ENCODE measurements at places on chromosomes 4 and X.

- no peak for DNase-seq
Observed at GRCh38 chr4:79625361-79625760, 217.3 kb upstream of the GK2 start.

GRCh38 chrX:65634732-65635131 lies 32.7 kb upstream of the MSN start:
- DNase-seq = no peak

GRCh38 chrX:123988423-123989111 lies 27.1 kb downstream of the STAG2 start:
- DNase-seq = no peak

DNA sequence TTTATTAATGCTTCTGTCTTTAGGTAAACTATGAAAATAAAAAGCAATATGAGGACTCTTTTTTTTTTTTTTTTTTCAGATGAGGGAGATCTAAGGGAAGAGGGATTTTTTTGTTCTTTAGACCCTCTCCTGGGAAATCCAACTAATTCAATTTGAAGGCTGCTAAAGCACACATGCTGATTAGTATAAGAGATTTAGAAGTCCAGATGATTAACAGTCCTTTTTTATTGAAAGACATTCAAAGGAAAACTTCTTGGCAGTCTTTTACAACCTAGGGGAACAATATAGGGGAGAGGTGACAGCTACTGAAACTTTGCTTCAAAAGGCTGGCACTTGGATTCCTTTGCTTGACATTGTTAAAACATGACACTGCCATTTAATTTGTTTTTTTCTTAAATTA lies 602.5 kb downstream of the RAPGEF2 start:
- DNase-seq = no peak

- DNase-seq = no peak
Observed at GRCh38 chr4:36133086-36133485, 111.2 kb downstream of the ARAP2 start.

GRCh38 chr4:162803378-162803777 lies 363.3 kb downstream of the NAF1 start:
- DNase-seq = no peak

DNA sequence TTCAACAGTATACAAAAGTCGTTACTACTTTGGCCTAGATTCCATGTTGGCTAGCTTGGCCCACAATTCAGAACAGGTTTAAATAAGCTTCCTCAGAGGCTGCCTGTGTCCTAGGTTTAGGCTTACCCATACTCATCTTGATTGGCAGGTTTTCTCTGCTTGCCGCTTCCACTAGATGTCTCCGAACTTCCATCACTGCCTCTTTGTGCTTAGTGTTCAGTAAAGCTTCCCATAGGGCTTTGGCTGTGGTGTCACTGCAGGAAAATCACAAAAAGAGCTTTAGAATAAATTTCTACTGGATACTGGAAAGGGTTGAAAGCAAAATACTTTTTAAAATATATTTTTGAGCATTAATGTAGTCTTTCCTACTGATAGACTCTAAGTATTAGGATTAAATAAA lies 52.4 kb downstream of the SCFD2 start:
- DNase-seq = no peak

GRCh38 chr4:173371292-173372192 lies 788 bp downstream of the SAP30 start:
- peak; percentile 13 for DNase-seq

DNA sequence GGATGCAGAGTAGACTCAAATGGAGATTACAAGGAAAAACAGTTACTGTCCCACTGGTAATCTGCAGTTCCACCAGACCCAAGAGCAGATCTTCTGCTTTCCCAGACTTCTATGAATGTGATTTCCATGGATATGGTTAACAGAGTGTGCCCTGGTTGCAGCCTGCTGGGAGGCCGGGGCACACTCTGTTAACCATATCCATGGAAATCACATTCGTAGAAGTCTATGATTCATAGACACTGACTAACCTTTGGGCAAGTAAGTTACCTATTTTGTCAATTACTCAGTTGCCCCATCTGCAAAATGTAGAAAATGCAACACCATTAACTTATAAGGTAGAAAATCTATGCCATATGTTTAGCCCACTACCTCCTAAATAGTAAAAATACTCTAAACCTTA lies 443.1 kb upstream of the PITX2 start:
- no peak for DNase-seq

GRCh38 chrX:37646254-37646653 lies 39.3 kb upstream of the XK start:
- DNase-seq = no peak

DNA sequence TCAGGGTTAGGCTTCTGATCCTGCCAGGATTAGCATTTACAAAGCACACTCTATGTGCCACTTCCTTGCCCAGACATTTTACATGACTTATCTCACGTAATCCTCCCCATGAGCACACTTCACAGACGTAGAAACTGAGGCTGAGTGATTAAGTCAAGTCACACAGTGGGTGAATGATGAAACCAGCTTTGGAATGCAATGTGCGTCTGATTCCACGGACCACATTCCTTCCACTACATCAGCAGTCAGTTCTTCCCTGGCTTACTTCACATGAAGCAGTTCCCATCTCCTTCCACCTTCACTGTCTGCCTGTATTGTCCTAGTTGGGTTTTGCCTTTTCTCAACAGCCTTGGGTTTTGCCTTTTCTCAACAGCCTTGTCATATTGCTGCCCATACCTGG lies 134.3 kb upstream of the PPARGC1A start:
- no peak for DNase-seq

DNA sequence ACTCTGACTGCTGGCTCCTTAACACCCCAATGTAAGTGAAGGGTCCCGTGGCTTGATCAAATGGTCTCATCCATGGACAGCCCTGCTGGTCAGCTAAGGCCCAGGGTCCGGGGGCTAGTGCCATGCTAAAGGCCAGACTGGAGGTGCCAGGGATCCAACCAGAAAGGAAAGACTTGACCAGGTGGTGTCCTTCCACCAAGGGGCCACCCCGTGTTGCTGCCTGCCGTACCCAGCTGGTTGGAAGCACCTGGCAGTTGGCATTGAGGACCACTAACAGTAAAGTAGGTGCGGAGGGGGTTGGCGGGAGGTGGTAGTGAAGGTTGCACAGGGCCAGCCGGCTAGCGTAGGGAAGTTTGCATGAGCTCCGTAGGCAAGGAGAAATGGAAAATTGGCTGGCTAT lies 1.7 kb upstream of the IL1RAPL2 start:
- DNase-seq = no peak

DNA sequence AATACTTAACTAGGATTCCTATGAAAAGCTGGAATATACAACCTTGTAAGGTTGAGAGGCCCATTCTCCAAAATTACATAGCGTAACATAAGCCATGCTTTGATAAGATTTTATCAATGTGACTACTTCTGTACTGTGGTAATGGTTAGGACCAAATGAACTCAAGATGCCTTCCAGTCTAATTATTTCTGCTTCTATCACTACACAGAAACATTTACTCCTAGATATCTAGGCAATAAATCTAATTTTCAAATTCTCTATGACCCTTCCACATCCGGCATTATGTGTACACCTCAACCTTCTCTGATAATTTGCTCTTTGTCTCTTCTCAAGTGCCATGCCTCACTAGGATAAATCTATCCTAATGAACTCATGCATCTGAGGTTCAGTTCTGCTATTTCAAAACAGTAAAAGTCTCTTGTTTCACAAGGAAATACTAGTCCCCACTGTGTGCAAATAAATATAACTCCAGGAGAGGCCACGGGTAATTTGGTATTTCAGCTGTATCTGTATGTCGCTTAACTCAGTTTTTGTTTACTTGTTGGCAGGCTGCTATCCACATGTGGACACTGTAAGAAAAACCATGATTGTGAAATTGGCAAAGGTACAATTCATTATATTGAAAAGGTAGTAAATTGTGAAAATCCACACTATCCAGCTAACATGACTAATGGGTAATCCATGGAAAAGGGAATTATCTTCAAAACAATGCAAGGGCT lies 93.3 kb downstream of the PRDM5 start:
- no peak for DNase-seq

GRCh38 chr4:61443813-61444510 lies 243.8 kb downstream of the ADGRL3 start:
- DNase-seq = no peak

GRCh38 chr4:152661649-152662048 lies 18.1 kb downstream of the TMEM154 start:
- no peak for DNase-seq

- no peak for DNase-seq
Observed at GRCh38 chr4:71130827-71131603, 137.6 kb downstream of the DCK start.

DNA sequence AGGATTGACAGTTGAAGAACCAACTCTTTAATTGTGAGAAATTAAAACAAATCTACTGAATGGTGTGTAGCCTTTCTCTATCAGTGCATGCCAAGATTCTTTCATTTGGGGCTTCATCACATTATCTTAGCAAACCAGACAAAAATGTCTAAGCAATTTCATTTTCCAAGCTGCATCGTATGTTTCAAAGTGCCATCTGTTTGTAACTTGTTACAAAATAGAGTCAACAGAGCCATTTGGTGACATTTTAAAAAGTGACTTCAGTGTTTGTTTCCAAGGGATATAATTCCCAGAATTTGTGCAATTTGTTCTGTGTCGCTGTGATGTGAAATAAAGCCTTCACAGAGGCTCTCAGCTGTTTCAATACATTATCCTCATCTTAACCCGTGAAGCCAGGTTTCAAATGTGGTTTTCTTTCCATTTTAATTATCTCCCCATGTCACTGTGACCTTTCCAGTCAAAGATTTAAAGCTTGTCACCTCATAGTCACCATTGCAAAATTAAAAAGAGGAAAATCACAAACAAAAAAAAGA lies 46.0 kb upstream of the C1QTNF7 start:
- no peak for DNase-seq

GRCh38 chrX:26376037-26376708 lies 160.2 kb downstream of the MAGEB5 start:
- DNase-seq = no peak

GRCh38 chr4:17189759-17190158 lies 291.3 kb upstream of the LDB2 start:
- no peak for DNase-seq

DNA sequence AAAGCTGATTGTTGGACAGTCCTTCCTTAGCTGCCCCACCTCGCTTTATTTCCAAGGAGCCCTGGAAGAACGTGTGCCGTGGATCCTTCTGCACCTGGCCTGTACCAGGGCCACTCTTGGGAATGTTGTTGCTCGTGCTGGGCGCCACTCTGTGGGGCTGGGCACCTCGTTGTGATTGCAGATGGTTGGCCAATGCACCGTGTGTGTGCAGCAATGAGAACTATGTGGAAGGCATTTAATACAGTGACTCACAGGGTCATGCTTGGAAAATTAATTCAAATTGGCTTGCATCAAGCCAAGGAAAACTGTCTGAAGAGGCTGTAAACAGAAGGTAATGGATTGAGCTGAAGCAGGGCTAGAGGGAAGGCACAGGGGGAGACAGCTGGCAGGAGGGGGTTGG lies 37.0 kb upstream of the CD99L2 start:
- no peak for DNase-seq

DNA sequence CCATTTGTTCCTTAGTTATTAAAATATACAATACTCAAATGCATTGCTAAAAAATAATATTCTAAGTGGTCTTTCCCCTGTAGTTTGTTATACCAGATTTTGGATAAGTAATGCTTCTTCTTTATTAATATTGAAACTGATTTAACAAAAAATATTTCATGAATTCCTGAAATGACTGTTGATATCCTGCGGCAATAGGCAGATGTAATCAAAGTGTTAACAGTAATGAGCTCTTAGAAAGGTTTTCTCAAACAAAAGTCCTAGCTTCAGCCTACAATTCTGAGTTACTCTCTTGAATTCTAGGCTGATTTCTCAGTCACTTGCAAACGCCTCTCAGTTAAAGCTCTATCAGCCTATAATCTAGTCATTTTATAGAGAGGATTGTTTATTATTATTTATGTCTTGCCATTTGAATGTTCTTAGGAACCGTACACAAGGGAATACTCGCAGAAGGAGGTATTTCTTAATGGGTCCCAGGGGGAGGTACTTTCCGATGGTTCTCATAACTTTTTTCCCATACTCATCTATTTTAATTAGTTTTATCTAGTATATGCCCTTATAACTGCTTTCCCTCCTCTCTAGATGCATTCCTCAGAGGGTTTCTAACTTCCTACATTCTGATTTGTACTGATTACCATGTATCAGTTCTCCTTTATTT lies 96.8 kb downstream of the FNIP2 start:
- DNase-seq = no peak

GRCh38 chr4:27123769-27124124 lies 263.1 kb downstream of the STIM2 start:
- no peak for DNase-seq

DNA sequence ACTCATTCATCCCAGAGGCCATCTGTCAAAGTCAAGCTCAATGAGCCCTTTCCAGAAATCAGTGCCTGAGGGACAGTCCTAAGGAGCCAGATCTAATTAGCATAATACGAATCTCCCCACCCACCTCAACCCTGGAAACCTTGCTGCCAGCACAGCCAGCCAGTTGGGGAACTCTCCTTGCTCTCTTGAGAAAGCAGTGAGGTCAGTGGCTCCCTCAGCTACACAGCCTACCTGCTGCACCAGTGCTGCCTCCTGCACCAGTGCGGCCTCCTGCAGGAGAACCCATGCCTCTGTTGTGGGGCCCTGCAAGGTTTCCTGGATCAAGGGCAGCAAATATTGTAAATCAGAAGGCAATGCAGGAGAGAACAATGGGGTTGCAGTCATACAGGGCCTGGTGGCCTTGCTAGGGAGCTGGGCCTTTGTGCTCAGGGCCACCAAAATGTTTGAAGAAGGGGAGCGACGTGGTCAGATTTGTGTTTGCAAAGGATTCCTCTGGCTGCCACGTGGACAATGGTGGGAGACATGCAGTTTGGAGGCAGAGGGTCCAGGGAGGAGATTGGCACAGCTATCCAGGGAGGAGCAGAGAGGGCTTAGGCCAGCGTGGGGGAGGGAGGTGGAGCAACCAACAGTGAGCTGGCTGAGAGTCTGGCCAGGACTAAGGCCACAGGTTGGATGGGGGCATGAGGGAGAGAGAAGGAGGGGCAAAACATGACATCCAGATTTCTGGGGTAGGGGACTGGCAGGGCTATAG lies 124.3 kb upstream of the MAMLD1 start:
- no peak for DNase-seq

DNA sequence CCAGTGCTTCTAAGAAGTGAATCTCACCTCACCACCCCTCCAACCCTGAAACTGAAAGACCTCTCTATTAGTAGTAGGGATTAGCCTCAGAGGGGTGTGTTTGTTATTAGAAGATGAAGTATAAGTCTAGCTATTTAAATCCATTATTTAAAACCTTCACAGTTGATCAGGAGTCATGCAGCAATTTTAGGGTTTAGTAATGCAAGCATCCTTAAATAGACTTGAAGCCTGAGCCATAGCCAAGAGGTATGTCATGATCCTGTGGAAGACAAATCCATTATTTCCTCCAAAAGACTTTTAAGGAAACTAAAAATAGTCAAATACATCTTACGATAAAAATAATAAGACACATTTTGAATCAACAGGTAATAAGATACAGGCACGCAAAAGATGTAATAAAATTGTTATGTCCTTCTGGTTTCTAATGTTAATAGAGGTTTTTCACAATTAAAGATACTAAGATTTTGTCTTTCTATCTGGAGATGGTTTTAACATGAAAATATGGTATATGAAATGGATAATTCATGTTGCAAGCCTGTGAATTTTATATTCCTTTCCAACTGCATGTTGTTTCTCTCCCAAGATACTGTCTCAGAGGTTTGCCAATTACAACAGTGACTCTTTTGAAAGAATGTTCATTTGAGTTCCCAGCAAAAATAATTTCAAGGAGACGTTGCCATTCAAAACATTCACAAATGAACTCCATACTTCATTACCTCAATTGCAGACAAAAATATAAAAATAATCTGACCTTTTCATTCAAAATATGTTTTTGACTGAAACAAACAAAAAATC lies 68.0 kb downstream of the LUZP4 start:
- DNase-seq = no peak

Data from stimulated activated CD8-positive, alpha-beta memory T cell treated with anti-CD3 and anti-CD28 coated beads, Interleukin-7, amount 100 ng/mL, for 1 hour (primary cell).